Urothelium cell line (cell line): ENCODE measurements at places on chromosomes 4 and X.

DNA sequence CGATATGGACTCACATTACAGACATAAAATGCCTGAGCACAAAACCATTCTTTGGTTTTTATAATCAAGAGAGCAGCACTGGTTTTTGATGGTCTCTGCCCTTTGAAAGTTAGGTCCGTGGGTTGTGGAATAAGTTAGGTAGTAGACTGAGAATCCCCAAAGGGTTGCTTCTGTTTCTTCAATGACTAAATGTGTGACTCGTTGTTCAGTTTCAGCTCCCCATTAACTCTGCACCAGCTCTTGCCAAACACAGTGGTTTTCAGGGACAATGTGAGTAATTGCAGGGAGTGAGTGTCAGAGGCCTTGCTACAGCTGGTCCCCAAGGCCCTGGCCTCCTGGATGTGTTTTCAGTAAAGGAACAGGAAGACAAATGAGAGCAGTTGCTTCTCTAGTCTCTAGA is 24.8 kb downstream of the SMIM20 start:
- no peak for DNase-seq

- no peak for DNase-seq
These were observed 69.2 kb downstream of the BLTP1 start for GRCh38 chr4:122221322-122221721.

DNA sequence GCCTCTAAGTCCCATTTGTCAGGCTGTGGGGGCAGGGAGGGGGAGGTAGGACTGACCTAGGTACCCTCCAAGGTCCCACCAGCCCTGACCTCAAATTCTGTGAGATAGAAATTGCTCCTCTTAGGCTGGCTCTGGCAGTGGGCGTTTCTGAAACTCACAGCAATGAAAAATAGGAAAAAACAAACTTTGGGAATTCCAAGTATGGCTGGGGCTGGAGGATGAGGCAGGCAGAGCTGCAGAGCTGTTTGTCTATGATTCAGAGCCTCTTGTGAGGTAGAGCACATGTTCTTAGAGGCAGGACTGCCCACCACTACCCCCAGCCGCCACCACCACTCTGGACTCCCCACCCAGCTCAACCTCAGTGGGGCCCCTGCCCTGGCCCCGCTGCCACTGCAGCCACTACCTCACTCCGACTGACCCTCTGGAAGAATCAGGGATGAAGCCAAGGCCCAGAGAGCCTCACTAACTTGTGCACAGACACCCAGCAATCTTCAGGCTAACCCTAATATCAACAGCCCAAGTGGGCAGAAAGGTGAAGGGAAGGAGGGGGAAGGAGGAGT is 98.2 kb downstream of the PJA1 start:
- no peak for DNase-seq

DNA sequence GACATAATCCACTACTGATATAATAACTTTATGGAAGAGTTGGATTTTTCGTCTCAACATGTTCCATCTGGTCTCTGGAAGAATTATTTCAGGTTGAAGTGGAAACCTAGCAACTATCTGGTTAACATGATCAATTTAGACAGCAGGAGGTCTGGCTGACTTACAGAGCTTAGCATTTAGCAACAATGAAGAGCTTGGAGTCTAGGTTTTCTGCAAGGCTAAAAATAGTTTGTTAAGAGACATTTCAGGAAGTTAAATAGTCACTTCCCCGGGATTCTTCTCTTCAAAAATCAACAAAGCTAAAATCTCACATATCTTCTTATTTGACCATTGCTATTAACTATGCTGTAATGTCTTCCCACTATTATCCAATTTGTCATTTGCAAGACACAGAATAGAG is 418.6 kb upstream of the DIPK2B start:
- no peak for DNase-seq

GRCh38 chrX:148381603-148382002 is 118.8 kb upstream of the AFF2 start:
- no peak for DNase-seq

DNA sequence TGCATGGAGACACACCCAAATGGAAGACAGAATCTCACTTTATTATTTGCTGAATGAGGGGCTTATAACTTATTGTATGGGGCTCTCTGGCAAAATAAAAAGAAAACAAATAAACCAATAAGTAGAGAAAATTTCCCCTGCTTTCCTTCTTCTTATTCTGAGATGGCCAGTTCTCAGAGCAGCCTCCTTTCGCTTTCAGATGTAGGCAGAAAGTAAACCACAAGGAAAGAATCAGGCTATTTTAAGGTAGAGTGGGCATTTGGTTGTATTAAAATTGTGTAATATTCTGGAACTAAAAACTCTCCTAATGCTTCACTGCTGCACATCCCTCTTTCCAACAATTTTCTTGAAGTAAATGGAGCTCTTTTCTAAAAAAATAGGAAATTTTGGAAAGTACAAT is 241.8 kb downstream of the GALNTL6 start:
- DNase-seq: no peak

DNA sequence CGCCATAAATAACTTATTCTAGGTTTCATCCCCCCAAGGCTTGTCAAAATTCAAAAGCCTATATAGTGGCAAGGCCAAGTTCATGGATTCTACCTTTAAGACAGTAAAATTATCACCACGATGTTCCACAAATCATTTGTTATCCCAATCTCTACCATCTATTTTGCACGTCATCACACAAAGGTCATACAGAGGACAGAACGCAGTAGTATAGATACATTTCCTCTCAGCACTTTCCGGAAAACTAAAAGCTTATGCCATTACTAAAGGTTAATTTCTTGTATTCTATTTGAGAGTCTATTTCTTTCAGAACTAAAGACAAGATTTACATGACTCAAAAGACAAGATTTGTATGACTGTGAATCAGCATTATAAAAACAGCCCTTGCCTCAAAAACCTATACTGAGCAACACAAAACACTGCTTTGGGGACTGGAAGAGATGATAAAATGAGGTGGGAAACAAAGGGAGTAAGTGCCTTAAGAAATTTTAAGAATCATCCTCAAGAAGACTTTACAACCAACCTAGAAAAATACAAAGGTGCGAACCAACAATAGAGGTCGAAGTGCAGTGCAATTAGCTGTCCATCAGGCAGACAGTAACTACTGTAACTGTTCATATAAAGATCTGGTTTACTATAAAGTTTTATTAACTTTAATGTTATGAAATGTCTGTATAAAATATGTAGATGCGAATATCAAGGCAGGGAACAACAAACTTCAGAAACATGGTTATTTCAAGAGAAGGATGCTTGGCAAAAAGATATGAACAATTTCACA is 7.6 kb downstream of the UBE2D3 start:
- no peak for DNase-seq

DNA sequence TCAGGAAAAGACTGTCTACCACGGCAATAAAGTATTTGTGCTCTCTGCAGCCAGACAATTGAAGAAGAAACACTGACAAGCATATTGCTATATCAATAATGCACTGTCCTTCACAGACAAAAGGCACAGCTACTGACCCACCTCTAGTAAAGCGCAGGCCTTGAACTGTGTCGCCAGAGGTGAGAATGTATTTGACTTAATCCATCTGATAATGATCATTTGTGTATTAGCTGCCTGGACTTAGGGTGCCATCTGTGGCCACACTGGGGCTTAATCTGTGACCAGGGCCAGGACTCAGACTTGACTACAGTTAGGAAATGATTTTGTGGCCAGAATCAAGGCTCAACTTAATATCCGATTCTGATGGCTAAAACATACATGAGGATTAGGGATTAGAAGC is 260.4 kb downstream of the SMARCA1 start:
- DNase-seq: no peak

DNA sequence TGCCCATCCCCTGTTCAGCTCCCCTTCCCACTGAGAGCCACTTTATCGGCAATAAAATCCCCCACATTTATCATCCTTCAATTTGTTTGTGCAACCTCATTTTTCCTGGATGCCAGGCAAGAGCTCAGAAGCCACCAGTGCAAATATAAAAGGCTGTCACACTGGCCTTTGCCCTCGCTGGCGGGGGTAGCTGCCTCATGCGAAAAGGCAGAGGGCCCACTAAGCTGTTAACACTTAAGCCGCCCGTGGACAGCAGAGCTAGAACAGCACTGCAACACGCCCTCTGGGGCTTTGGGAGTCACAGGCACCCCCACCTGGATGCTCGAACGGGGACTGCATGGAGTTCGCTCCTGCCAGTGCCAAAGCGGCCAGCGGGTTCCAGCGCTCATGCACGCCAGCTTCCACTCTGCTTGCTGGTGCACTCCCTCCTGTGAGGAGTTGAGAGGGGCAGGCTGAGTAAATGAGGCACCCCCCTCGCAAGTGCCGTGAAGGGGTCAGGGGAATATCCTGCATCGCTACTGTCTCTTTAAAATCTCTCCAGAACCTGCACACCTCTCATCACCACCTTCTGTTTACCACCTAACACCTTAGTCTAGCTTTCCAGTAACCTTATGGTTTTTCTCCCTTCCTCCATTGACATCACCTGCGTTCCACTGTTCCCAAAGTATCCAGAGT is 99.5 kb downstream of the SORBS2 start:
- no peak for DNase-seq

DNA sequence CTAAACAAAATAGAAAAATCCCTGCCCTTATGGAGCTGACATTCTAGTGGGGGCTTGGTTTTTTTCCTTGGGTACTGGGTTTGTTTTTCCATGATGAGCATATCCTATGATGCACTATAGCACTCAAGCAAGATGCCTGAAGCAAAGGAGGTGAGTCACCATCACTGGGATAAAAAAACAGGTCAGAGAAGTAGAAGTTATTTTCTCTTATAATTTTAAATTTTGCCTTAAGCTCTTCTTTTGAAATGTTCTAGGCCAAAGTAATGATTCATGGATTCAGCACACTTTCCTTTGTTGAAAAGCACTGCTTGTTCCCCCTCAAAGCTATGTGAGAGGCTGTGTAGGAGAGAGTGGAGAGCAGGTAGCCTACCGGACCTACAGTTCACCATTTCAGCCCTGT is 15.2 kb upstream of the CXCL2 start:
- no peak for DNase-seq

GRCh38 chr4:146059865-146060264 is 115.7 kb upstream of the LSM6 start:
- no peak for DNase-seq

GRCh38 chr4:37322122-37322521 is 77.6 kb downstream of the NWD2 start:
- DNase-seq: no peak

DNA sequence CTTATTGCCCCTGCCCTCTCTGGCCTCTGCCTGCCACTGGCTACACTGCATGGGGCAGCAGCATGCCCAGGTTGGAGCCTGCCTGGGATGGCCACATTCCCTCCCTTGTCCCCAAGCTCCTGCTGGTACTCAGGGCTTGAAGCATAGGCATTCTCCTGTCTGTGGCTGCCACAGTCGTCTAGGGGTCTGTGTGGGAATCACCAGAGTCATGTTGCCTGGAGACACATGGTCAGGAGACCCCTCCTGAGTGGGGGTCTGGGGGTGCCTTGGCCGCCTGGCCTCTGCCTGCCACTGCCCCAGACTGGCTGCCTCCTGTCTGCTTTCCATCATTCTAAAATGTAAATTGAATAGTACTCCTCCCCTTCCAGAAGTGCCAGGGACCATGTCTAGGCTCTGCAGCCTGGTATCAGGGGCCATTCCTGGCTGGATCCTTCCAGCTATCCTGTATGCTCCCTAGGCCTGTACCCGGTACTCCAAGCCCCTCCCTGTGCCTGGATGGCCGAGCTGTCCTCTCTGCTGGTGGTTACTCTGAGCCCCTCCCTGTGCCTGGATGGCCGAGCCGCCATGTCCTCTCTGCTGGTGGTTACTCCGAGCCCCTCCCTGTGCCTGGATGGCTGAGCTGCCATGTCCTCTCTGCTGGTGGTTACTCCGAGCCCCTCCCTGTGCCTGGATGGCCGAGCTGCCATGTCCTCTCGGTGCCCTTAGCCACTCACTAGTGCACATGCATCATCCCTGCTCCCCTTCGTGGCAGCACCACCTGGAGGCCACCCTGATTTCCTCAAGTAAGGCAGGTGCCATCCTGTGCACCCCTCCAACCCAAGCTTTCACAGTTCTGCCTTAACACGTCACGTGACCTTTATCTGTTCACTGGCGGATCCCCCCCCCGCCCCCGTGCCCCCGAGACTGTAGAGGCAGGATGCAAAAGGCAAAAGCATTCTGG is 5.5 kb upstream of the NKX1-1 start:
- peak; percentile 5 for DNase-seq

DNA sequence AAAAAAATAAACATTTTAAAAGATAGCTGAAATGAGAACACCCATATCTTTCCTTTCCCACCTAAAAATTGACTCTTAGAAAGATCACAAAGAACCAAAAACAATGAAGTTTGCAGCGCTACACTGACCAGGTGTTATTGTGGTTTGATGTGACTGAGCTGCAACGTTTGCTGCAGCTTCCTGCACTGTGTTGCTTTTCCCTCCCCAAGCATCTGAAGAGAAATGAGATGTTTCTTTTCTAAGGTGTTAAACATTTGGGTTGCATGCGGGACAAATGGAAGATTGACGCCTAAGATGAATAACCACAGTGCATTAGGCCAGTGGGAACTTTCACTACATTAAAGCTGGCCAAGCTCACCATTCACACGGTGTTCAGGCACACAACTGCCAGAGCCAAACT is 8.9 kb downstream of the LEF1 start:
- DNase-seq: no peak

DNA sequence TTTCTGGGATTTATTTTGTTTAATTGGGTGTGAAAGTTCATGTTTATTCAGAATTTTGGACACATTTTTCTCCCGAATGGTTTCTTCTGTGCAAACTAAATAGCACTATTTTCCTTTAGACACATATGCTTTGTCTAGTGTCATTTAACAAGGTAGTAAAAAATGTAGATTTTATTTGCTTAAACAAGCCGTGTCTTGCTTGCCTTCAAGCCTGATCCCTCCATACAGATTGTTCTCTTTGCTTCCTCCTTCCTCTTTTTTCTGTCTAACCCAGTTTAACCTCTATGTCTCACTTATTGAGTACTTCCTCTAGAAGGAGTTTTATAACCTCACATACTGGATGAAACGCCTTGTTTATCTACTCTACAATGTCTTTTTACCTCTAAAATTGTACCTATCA is 211.8 kb downstream of the NPFFR2 start:
- DNase-seq: no peak

- DNase-seq: no peak
These were observed 74.8 kb downstream of the IL15 start for GRCh38 chr4:141711211-141711610.

DNA sequence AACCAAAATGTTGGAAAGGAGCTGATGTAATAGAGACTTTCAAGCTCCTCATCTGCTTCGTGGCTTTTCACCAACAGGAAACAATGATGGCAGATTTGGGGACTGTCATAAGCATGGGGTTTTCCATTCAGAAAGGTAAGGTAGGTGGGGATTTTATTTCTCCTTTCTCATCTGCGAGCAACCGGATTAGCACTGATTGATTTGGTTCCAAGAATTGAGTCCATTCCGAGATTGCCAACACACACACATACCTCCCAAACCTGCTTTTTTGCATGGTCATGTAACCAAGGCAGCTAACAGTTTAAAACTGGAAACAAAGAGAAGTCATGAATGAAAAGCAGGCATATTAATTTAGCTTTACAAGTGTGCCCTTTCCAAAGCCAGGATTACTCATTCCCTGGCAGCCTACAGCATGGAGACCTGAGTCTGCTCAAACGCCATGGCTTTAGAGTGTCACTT is 63.0 kb upstream of the LNX1 start:
- no peak for DNase-seq

GRCh38 chr4:165330666-165331065 is 3.2 kb downstream of the MSMO1 start:
- DNase-seq: no peak
